Peyer's patch (tissue), 4 donors: ENCODE measurements at places on chromosomes 3 and 15. TPM values are rescaled to one million over a fixed set of nuclear protein-coding genes. Genes with fewer than 3 reads are reported as not detected.

GRCh38 chr3:124469555-124469954, 260.7 kb upstream of the UMPS start:
- no peak overlapping the region for H3K27ac ChIP-seq
- H3K4me3 ChIP-seq: no peak overlapping the region
- no peak for DNase-seq
- no peaks in the 10 kb centered on the region for H3K36me3 ChIP-seq

DNA sequence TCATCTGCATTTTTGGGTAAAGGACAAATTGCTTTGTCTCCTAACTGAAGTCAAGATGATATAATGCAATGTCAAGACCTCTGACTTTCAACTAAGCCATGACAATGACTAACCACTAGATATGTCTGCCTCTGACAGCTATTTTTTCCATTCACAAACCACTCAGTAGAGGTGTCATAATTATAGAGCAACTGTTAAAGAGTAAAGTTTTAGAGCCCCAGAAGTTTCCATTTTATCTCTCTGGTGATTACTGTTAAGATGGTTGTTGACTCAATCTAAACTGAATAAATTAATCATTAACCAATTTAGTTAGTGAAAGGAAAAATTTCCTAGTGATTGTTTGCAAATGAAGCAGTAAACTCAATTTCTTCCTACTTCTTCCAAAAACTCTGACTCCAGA, 779.9 kb downstream of the GRM7 start:
- no peaks in the 10 kb centered on the region for H3K27me3 ChIP-seq
- DNase-seq: no peak
- no peak overlapping the region for H3K4me3 ChIP-seq

DNA sequence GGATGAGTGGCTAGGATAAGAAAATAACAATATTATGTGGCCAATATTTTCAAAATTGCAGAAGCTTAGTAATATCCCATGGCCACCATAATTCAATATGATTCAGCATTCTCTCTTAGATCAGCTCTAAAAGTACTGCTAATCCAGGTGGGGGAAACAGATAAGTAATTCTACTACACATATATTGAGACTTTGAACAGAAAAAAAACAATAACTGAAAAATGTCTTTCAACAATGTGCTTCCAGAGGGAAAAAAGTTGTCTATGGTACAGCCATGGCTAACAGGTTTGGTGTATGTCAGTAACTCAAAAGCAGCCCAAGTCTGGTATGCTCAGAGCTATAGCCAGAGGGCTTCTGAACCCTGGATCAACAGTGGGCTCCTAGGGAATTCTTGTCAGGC, 42.4 kb upstream of the PPIB start:
- H3K27ac ChIP-seq: no peak overlapping the region
- no peak for DNase-seq
- no peaks in the 10 kb centered on the region for H3K27me3 ChIP-seq
- H3K4me3 ChIP-seq: no peak overlapping the region
- H3K36me3 ChIP-seq: peaks cover 23% of the 10 kb centered on the region
- no peaks in the 10 kb centered on the region for H3K4me1 ChIP-seq

DNA sequence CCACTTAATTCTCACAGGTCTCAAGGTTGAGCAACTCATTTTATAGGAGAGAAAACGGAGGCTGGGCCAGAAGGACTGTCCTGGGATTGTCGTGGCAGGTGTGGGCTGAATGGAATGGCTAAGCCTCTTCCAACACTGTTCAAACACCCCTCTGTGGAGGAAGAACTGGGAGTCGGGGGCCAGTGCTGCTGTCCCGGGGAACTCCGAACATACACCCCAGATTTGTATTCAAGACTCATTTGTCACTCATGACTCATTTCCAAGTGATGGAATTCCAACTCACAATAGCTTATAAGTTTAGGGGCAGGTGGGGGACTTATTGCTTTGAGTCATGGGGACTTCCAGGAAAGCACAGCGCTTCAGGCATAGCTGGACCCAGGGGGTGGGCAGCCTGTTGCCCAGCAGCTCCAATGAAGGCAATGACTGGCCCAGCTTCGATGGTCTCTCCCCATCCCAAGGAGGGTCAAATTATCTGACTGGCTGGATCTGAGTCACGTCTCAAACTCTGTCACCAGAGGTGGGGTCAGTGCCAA, 72.5 kb downstream of the TM2D3 start:
- H3K36me3 ChIP-seq: no peaks in the 10 kb centered on the region
- no peak for DNase-seq
- no peak overlapping the region for H3K27ac ChIP-seq

GRCh38 chr3:49162751-49163419, 3.2 kb downstream of the CCDC71 start:
- peaks cover 21% of the 10 kb centered on the region for H3K4me1 ChIP-seq
- H3K36me3 ChIP-seq: peaks cover 19% of the 10 kb centered on the region
- DNase-seq: no peak

CHCHD4 gene
- 15.7 TPM for total RNA-seq

GRCh38 chr15:51580982-51581381, 41.6 kb downstream of the DMXL2 start:
- H3K4me3 ChIP-seq: no peak overlapping the region
- no peaks in the 10 kb centered on the region for H3K27me3 ChIP-seq
- H3K36me3 ChIP-seq: no peaks in the 10 kb centered on the region
- peaks cover 5% of the 10 kb centered on the region for H3K4me1 ChIP-seq
